ENCODE measurements at places on chromosomes 5 and 9. TPM values are rescaled to one million over a fixed set of nuclear protein-coding genes. Genes with fewer than 3 reads are reported as not detected.

SLCO4C1 gene
- total RNA-seq, result 0.32 TPM

GRCh38 chr9:135772056-135772646 is 70.2 kb downstream of the KCNT1 start:
- H3K36me3 ChIP-seq, result no peaks in the 10 kb centered on the region
- H3K4me3 ChIP-seq, result no peak overlapping the region
- no peaks in the 10 kb centered on the region for H3K27me3 ChIP-seq
- no peak overlapping the region for H3K27ac ChIP-seq
- no peak for DNase-seq

GPX8 gene
- total RNA-seq, result 14.5 TPM

GRCh38 chr9:97419309-97419867 is 7.5 kb downstream of the TDRD7 start:
- no peaks in the 10 kb centered on the region for H3K4me1 ChIP-seq
- no peaks in the 10 kb centered on the region for H3K27me3 ChIP-seq
- no peak overlapping the region for H3K4me3 ChIP-seq
- DNase-seq, result no peak
- no peak overlapping the region for H3K27ac ChIP-seq
- no peaks in the 10 kb centered on the region for H3K36me3 ChIP-seq

DNA sequence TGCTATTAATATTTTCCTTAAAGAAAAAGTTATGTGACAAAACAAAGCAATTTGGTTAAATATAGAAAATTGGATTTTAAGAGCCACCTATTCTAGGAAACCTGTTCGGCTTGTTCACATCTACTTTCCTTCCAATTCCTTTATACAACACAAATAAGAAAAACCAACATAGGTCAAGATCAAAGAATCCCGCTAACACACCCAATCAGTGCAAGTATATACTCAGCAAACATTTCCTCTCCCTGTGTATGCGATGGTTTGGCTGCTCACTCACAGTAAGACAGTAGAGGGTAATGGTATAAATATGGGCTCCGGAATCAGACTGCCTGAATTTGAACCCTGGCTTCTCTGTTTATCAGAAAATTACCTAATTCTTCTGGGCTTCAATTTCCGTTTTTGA is 757.5 kb upstream of the ZNF608 start:
- no peak overlapping the region for H3K4me3 ChIP-seq
- no peaks in the 10 kb centered on the region for H3K36me3 ChIP-seq
- DNase-seq, result no peak
- H3K27me3 ChIP-seq, result no peaks in the 10 kb centered on the region
- no peaks in the 10 kb centered on the region for H3K4me1 ChIP-seq

PCDHGA5 gene
- 6.4 TPM for total RNA-seq
